ENCODE measurements at places on chromosomes 4 and X.

GRCh38 chr4:40596522-40596921, 33.1 kb downstream of the RBM47 start:
- DNase-seq, result no peak

DNA sequence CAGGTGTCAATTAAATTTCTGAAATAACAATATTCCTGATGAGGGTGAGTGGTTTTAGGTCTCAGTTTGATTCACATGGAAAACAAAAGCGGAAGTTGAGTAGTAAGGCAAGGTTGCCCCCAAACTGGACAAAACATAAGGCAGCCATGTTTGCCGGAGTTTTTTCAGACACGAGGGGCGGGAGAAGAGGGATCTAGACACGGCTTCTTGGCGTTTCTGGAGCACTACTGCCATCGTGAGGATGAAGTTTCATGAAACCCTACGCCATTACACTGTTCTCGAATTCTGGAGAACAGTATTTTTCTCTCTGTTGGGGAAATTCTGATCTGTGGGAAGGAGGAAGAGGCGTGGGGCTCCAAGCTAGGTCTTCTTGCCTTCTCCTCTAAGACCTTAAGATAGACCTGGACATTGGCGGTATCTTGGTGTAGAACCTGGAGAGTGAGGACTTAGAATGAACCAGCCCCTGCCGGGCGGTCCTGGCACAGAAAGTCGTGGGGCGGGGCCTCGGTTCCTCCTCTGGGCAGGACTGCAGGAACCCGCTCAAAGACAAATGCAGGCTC, 160.3 kb downstream of the OR13H1 start:
- peak; percentile 34 for DNase-seq

- DNase-seq, result no peak
Measured at GRCh38 chrX:154011376-154012335, 8.0 kb downstream of the IRAK1 start.

DNA sequence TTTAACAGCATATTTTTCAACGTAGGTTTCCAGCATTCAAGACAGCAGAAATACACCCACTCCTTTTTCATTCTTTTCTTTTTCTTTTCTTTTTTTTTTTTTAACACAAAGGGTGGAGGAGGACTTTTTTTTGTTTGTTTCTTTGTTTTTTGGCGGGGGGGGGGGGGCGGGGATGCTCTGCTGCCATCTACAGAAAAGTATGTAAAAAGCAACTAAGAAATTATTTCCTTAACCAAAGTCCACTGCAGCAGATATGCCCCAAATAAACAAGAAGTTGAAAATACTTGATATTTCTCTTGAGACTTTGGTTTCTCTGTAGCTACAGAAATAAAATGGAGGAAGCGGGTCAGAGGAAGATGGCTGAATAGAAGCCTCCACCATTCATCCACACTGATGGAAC, 63.2 kb upstream of the PBDC1 start:
- DNase-seq, result no peak

- no peak for DNase-seq
Measured at GRCh38 chrX:1462596-1463251, 10.0 kb upstream of the ASMTL start.

DNA sequence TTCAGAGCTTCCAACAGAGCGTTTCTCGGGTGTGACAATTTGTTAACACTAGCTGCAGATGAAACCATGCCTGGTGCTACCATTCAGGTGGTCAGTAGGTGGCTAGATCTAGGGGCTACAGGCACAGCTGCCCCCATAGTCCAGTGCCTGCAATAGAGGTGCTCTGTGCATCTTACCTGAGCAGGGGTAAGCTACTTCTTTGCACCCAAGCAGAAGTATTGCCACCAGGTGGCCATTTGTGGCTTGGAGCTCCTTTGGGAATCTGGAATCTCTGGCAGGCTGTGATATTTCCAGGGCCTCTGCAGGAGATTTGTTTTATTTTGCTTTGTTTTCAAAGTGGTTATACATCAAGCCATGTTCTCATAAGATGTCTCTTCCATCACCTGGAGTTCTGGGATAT, 170.7 kb upstream of the PUDP start:
- DNase-seq, result no peak

DNA sequence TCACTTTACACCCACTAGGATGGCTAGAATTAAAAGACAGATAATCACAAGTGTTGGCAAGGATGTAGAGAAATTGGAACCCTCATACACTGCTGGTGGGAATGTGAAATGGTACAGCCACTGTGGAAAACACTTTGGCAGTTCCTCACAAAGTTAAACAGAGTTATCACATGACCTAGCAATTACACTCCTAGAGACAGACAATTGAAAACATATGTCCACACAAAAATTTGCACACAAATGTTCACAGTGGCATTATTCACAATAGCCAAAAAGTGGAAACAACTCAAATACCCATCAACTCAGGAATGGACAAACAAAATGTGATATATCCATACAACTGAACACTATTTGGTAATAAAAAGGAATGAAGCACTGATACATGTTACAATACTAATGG, 5.7 kb downstream of the ZNF280C start:
- DNase-seq, result no peak

GRCh38 chrX:129065895-129066294, 457.4 kb downstream of the SMARCA1 start:
- no peak for DNase-seq

All from GM12865 (cell line).